ENCODE measurements at places on chromosomes 1 and 21. TPM values are rescaled to one million over a fixed set of nuclear protein-coding genes. Genes with fewer than 3 reads are reported as not detected.

- DNase-seq = no peak
Observed at GRCh38 chr1:64848803-64849202, 103.9 kb downstream of the RAVER2 start.

MYOC gene
- total RNA-seq = not detected

ZNF436 gene
- total RNA-seq = 4.6 TPM

OTUD7B gene
- total RNA-seq = 41.1 TPM

MIXL1 gene
- not detected for total RNA-seq
